Kidney tubule cell (primary cell): ENCODE measurements at places on chromosomes 13 and 19.

GRCh38 chr19:18415178-18415867 is 3.9 kb upstream of the SSBP4 start:
- DNase-seq: no peak

DNA sequence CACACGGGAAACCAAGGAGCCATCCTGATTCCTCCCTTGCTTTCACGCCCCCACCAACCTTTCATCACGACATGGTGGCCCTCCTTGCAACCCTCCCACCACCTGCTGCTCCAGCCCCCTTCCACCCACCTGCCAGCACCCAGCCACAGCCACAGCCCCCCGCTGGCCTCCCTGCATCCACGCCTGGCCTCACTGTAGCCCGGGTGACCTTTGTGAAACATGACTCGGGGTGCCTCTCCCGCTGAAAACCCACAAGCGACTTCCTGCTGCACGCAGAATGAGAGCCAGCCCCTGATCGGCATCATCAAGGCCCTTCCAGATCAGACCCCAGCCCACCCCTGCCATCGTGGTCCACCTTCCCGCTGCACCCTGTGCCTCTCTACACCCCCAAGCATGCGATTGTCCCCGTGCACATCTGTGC is 14.9 kb downstream of the POP4 start:
- DNase-seq: no peak

DNA sequence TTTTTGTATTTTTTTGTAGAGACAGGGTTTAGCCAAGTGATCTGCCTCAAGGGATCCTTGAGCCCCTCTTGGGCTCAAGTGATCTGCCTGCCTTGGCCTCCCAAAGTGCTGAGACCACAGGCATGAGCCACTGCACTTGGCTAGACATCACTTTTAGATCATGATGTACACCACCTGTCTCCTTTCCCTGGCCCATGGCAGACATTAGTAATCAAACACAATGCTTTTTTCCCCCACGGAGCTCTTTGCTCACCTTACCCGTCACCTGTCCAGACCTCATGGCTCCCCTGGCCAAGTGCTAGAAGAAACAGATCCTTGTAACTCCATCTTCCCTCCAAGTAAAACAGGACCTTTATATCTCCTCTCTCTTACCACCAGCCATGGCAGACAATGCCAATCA is 18.4 kb downstream of the NUMBL start:
- no peak for DNase-seq

DNA sequence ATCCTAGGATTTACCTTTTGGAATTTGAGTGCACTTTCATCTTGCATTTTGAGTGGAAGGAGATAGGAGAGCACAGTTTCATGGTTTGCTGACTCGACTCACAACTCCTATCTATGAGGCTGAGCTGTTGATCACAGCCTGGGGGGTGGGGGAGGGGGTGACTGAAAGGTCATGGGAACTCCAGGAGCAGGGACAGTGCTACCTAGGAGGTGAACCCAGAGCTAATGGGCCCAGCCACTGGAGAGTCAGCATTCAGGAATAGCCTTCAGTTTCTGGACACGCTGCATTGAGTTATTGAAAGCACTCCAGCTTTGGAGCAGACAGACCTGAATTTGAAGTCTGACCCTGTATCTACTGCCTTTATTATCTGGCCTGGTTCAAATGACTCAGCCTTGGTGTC is 339.9 kb downstream of the SLC7A1 start:
- DNase-seq: no peak

- DNase-seq: no peak
These were observed at the start of gene GPR18 for GRCh38 chr13:99258210-99258860. Gene GPR18, minus strand, starts transcription at chr13:99258379. Its CDS starts 2,507 bp downstream, at chr13:99255872.

DNA sequence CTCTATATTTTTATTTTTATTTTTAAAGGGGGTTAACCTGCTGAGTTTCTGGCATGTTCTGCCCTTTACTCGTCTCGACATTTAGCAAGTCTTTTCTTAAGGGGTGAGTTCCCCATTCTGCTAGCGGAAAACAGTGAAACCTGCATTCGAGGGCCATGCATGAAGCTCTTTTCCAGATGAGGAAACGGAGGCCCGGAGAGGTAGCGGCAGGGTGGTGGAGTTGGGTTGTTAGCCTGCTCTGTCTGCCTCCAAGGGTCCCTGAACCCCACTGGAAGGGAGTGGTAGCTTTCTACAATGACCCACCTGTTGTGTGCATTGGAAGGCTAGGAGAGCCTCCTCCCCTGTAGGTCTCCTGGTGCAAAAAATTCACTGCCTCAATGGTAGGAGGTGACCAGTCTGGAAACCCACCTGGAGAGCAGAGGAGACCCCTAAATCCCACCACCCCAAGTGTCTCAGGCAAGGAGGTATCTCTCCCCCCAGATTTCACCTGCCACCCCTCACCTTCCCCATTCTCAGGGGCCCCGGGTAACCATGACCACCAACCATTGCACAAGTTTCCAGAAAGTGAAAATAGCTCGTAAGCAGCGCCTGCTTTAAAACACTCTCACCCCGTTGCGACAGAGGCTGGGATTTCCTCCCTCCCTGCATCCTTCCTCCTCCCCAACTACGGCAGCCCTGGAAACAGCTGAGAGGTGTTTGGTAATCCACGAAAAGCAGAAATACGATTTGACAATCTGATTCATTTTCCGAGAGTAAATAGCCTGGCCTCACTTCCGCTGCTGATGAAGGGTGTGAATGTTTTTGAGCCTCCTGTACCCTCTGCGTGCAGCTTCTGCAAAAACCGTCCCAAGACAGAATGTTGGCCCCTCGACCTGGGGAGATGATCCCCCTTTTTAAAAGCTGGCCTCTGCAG is 3.5 kb downstream of the KLF2 start:
- DNase-seq: no peak

DNA sequence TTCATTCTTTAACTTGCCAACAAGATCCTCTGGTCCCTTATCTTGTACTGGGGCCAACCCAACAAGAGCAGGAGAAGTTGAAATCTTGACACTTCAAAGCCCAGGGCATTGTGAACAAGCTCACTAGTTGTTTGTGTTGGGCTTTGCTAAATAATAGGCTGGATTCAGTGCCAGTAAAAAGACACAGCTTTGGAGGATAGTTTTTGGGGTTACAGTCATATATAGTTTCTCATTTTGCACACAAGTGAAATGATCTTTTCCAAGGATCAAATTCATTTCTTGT is 30.3 kb upstream of the LRCH1 start:
- no peak for DNase-seq

DNA sequence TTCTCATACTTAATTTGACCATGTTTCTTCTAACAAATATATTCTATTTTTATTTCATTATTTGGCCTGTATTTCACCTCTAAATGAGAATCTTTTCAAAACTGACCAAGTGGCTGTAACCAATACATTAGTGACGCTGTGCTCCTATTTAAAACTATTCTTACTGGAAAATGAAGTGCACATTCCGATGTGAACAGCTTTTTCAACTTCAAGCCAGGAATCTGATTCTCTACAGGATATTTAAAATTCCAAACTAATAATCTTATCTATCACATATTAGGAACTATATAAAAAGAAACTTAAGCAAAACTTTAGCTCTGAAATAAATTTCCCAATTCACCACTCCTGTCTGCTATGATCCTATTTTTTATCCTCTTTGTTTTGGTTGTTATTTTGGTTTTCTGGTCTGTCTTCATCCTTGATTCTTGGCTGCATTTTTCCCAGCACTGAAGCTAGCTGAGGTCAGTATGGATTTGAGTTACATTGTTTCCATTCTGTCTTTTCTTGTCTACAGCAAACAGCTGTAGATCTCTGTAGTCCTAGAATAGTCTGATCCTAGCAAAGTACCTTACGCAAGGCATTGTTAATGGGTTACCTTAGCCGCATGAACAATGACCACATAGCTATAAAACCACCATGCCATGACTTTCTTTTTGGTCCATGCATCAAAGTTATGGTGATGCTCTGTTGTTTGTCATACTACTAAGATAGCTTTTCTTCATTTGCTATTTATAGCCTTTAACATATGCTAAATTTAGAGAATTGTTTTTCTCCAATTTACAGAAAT is 748.6 kb upstream of the SPRY2 start:
- peak; percentile 25 for DNase-seq

- peak; percentile 59 for DNase-seq
These were observed at the start of gene GPR183 for GRCh38 chr13:99307247-99307646. Gene GPR183, minus strand, starts transcription at chr13:99307399. Its CDS starts 11,254 bp downstream, at chr13:99296145.
